ENCODE measurements at places on chromosomes 4 and X.
A peak's percentile ranks its signal among the peaks of the same experiment; 100 is the strongest.

- DNase-seq = no peak
Measured at GRCh38 chrX:44829832-44830231, 14.0 kb upstream of the DUSP21 start.

- no peak for DNase-seq
Measured at GRCh38 chr4:114890773-114891172, 222.6 kb downstream of the NDST4 start.

DNA sequence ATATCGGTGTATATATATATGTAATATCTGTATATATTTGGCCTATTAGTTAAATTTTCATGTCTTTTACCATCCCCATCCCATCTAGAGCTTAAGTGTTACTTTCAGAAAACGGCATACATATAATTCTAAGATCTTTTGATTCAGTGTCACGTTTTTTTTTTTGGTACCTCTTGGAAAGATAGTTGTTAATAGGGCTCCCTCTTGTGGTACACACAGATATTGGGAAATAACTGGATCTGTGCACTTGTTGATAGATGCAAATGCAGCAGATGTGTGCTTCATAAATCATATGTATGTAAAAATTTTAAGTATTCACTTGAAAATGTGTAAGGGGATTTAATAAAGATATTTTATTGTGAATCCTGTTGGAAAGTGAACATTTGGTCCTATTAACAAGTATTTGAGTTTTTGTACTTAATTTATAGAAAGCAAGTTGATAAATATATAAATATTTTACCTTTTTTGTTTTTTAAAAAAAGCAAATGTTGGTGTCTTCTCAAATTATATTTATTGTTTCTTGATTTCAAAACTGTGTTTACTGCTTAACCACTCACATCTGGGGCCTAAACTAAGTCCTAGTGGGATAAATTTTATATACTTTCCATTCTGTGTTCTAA is 74.7 kb downstream of the PAQR3 start:
- peak; percentile 23 for DNase-seq

GRCh38 chr4:159685340-159686092 is 582.6 kb downstream of the RAPGEF2 start:
- DNase-seq = no peak

DNA sequence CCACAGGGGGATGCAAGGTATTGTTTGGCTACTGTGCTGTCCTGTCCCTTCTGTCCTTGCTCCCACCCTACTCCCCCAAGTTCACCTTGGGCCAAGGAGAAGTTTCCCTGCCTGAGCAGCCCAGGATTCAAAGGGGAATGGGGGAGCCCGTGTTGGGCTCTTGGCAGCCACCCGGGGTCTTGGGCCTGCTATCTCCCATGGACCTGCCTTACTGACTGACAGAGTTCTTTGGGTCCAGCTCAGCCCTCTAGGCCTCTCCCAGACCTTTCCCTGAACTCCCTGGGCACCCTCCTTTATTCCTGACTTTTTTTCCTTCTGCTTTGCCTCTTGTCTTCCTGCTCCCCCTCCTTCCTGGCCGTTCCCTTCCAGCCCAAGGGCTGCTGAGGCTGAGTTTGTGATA is 67.4 kb downstream of the STARD8 start:
- DNase-seq = no peak

DNA sequence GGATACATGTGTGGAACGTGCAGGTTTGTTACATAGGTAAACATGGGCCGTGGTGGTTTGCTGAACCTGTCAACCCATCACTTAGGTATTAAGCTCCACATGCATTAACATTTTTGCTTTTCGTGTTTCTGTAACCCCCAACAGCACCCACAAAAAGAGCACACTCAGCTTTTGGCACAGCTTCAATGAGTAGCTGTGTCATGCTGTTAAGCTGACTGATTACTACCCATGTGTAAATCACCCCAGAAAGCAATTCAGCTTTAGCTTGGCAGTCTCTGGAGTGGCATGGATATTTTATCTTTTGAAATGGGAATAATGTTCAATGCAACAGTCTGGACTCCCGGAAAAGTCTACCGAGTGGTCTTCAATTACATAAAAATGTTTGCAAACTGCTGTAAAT is 734.3 kb downstream of the STIM2 start:
- no peak for DNase-seq

DNA sequence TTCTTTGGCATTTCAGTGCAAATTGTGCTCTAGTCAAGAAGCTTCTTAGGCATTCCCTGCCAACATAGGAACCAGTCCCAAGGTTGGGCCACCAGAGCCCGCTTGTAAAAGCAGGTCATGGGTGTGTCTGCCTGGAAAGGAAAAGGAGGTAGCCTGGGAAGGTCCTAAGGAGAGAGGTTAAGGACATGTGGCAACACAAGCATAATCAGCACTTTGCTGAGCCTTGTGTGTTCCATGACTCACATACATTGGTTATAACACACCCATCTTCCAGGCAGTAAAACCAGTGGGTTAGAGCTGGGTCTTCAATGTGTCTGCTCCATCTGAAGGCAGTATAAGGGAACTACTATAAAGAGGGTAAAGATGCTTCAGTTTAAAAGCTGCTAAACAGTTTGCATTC is 165.0 kb downstream of the FHIP1A start:
- DNase-seq = no peak

- no peak for DNase-seq
Measured at GRCh38 chr4:48403779-48404178, 62.5 kb downstream of the SLAIN2 start.

DNA sequence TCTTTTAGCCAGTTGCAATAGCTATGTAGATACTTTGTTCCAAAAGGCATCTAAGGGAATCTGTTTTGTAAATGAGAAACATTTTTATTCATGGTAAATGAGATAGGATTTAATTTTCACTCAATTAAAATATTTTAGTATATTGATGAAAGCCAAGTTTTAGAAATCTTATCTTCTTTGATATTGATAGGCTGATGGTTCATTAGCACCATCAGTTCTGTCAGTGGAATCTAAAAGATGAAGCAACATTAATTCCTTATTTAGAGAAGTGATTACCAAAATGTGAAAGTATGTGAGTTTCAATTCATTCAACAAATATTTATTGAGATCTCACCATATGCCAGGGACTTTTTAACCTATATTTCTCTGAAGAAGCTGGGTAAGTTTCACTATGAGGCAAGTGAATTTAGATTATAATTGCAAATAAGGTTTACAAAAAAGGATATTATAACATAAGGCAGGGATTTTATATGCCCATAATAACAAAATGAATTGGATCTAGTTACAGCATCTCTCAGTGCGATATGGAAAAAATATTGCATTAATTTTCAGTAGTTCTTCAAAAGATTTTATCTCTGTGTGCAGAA is 79.3 kb downstream of the GABRB1 start:
- no peak for DNase-seq

GRCh38 chrX:19545651-19546050 is 30.3 kb upstream of the MAP3K15 start:
- DNase-seq = no peak

- DNase-seq = no peak
Measured at GRCh38 chr4:121358473-121358872, 22.3 kb downstream of the QRFPR start.

GRCh38 chr4:89056953-89057398 is at the start of gene FAM13A:
Gene FAM13A (minus strand): TSS chr4:89057185. CDS start chr4:89056964, 221 bp downstream.
- DNase-seq = no peak

DNA sequence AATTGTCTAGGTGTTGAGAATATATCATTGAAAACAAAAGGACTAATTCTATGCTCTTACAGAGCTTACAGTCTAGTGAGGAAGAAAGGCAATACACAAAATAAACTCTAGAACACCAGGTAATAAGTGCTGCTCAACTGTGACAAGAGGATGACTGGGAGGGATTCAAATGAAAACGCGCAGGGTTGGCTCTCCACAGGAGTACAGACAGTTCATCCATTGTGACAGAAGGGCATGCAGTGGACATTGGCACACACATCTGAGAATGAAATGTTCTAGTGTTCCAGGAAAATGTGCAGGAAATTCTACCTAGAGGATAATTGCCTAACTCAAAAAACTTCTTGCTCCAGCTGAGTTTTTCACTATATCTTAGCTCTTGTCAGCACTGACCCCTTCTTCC is 492.0 kb downstream of the IDS start:
- no peak for DNase-seq

Measured in stimulated activated CD4-positive, alpha-beta T cell treated with anti-CD3 and anti-CD28 coated beads, Interleukin-4, amount 100 ng/mL, for 24 hours (primary cell).